HAP-1 (cell line): ENCODE measurements at places on chromosomes 4 and X.

- DNase-seq, result no peak
These were observed at the start of gene FRMPD4 for GRCh38 chrX:12138361-12139313. FRMPD4 (plus strand) TSS chrX:12138473; CDS start chrX:12138972, 499 bp downstream.

DNA sequence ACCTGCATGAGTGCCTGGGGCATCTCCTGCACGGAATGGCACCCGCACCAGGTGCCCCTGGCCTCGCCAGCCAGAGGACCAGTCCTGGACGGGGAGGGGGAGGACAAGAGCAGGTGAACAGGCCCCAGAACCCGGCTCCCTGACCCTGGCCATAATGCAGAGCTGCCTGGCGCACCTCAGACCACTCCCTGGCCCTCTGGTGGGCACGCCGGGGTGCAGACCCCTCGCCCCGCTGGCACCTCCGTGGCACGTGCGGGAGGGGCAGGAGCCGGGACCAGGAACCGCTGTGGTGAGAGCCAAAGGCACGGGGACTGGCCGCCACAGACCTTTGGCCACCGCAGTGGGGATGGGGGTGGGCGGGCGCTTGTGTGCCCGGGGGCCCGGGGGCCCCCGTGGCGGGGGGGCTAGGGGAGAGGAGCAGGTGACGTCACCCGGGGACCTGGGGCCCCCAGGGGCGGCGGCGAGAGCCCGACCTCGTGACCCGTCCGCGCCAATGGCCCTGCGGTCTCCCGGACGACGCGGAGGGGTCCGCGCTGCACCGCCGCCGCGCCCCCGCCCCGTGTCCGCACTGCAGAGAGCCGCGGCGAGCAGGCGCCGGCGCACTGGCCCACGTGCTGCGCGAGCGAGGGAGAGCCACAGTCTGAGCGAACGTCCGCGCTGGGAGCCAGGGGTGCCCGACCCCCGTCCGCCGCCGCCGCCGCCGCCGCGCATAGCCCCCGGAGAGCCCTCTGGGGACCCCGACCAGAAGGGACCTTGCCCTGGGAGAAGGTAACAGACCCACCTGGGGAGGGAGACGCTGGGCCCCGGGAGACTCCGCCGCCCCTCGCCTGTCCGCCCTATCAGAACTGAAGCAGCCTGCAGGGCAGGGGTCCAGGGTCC, at the start of gene PNMA3:
PNMA3 (plus strand) TSS at position 600 of the 879 bp plus-strand sequence. CDS start 586 bp downstream, outside the sequence.
- no peak for DNase-seq

GRCh38 chrX:123909523-123909922, 49.7 kb downstream of the XIAP start:
- DNase-seq, result no peak

DNA sequence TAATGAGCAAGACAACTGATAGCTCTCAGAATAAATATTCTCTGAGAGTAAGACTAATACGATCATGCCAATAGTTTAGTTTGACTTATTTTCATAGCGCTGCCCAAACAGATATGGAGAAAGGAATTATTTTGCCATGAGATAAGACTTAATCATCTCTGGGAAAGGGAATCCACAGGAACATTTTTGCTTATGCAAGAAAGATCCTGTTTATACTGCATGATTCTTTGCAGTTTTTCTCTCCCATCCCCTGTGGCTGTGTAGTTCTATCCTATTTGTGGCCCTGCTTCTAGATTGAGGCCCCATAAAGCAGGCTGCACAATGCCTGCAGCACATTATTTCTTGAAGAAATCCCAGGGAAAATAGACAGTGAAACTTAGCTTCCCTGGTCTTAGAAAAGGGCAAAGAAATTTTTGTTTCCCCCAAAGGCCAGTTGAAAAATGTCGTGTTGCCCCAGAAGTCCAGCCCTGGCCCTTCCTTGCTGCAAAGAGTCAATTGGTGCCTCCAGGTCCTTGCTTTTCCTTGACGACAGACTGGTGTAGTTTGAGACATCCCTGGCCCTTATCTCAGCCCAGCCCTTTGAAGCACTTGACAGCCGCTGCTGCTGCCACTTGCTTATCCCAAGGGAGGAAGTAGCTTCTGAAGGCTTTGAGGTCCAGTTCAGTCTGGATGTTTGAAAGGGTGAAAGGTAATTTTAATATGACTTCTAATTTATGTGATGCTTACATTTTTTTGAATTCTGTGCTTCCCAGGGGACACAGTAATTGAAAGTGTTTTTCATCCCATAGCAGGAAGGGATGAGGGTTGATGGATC, 45.0 kb upstream of the SH3RF1 start:
- DNase-seq, result no peak

- no peak for DNase-seq
These were observed 10.8 kb downstream of the FTHL17 start for GRCh38 chrX:31061091-31061490.

- DNase-seq, result no peak
These were observed 81.5 kb downstream of the PJA1 start for GRCh38 chrX:69083801-69084200.

- no peak for DNase-seq
These were observed 51.8 kb upstream of the VEGFD start for GRCh38 chrX:15435836-15436619.

GRCh38 chr4:83625821-83626220, 89.9 kb downstream of the GPAT3 start:
- no peak for DNase-seq

DNA sequence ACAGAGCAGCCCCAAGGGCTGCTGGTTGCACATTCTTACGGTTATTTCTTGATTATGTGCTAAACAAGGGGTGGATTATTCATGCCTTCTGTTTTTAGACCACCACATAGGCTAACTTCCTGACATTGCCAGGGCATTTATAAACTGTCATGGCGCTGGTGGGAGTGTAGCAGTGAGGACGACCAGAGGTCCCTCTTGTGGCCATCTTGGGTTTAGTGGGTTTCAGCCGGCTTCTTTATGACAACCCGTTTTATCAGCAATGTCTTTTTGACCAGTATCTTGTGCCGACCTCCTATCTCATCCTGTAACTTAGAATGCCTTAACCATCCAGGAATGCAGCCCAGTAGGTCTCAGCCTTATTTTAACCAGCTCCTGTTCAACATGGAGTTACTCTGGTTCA, 212.4 kb upstream of the GRID2 start:
- peak; percentile 47 for DNase-seq

DNA sequence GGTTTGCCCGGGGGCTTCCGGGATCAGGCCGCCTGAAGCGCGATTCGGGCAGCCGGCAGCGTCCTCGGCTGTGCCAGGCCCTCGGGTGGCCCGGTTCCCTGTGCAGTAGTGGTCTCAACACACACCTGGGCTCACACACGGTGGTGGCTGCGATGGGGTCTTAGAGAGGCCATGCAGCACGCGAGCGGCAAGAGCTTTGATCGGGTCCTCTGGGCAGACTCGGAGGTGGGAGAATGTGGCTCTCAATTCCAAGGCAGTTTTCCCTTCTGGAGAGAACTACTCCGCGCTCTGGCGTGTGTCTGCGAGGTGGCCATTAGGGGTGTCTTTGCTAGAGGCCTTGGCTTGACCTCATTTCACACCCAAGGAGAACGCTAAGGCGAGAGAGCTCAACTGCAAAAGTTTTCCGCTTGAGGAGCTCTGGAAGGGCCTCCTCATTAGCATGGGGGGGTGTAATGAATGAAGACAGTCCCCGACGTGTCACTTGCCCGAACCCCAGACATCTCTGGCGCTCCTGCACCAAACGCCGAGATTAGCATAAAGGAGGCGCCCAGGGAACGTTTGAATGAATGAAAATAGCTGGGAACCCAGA, 771 bp upstream of the RBPJ start:
- no peak for DNase-seq

- no peak for DNase-seq
These were observed 187.5 kb upstream of the TBC1D9 start for GRCh38 chr4:140943486-140944198.

GRCh38 chr4:20305976-20306375, 54.3 kb downstream of the SLIT2 start:
- peak; percentile 67 for DNase-seq

DNA sequence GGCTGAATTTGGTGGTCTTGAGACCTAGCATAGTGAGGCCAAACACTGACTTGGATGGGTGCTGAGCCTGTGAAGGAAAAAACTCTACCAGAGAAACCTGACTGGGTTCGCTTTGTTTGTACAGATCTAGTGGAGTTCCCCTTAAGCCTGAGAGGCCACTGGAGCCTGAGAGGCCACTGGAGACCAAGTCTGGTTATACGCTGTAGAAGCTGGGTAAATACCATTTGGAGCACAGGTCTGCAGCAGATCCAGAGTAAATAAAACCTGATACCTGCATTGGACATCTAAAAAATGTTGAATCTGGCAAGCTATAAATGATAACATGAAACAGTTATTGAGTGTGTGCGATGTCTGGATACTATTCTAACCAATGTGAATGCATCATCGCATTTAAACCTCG, 104.3 kb upstream of the IGSF1 start:
- DNase-seq, result no peak

- no peak for DNase-seq
These were observed 55.5 kb upstream of the NYX start for GRCh38 chrX:41391606-41392005.

- DNase-seq, result no peak
These were observed 82.4 kb downstream of the NR3C2 start for GRCh38 chr4:148359769-148360168.

DNA sequence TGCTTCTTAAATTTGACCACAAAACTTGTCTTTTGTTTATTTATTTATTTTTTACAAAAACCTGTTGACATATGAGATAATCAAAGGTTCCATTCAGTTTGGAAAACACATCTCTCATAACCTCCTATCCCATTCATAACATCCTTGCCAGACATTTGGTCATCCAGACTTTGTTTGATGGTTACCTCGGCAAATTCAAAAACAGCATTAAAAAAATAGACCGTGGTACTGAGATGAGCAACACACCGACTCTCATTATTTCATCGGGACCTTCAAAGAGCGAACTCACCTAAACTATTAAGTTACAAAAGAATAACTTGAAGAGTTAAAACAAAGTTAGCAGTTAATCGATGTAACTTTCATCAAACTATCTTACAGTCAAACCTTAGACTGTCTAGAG, 85.8 kb upstream of the RPS6KA3 start:
- no peak for DNase-seq

DNA sequence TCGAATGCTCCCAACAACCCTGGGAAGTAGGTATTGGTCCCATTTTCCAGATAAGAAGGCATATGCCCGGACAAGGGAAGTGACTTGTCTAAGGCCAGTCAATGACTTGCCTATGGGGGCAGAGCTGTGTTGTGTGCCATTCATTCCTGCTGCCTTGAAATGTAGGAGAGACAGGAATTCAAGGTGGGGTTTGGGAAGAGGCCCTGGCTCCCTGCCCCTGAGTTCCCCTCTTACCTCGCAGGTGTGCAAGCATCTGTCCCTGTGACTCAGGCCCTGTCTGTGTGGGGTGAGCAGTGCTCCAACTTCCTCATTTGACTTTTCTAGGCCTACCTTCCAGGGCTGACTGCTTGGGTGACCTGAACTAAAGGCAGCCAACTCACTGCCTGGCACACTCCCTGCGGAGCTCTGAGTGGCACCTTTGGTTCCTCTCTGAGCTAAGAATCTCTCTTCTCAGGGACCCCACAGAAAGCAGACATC, 5.1 kb downstream of the EFNB1 start:
- no peak for DNase-seq

GRCh38 chr4:187608001-187608421, 387.6 kb upstream of the ZFP42 start:
- DNase-seq, result no peak

- DNase-seq, result no peak
These were observed 114.8 kb downstream of the REELD1 start for GRCh38 chr4:146329050-146329716.

- DNase-seq, result no peak
These were observed 412.7 kb upstream of the TENM3 start for GRCh38 chr4:181830404-181831035.

- no peak for DNase-seq
These were observed 96.4 kb downstream of the ANAPC10 start for GRCh38 chr4:145001635-145002034.

GRCh38 chr4:107018344-107018735, 17.8 kb downstream of the DKK2 start:
- no peak for DNase-seq

- no peak for DNase-seq
These were observed 6.8 kb upstream of the PAGE5 start for GRCh38 chrX:55213381-55213780.

GRCh38 chrX:44462850-44463249, 79.8 kb downstream of the FUNDC1 start:
- DNase-seq, result no peak

GRCh38 chrX:9935436-9935835, 31.7 kb upstream of the CLDN34 start:
- no peak for DNase-seq

DNA sequence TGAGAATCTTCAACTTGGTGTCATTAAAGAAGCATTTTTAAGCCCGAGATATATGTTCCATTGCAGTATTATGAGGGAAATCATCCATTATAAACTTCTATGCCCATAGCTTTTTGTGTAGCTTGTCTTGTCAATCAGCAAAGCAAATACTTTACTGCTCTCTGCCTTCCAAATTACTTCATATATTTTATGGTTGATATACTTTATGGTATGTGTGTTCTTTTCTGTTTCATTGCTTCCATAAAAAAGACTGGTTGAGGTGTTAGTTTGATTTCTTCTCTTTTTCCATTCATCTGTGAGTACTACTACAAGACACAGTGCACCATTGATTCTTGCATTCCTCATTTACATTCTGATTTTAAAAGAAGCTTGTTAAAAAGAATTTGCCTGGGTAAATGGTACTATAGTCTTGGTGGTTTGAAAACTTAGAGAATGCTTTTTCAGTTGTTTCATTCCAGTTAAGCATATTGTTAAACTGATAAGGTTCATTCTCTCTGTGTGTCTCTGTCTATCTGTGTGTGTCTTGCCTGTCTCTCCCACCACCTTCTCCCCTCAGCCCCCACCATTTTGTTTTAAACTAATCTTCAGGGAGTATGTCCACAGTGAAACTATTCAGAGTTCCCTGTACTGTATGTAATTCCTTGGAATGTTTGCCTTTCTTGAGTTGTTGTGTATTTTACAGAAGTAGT, 27.1 kb downstream of the STAG2 start:
- no peak for DNase-seq

GRCh38 chr4:170007113-170007512, 19.1 kb downstream of the MFAP3L start:
- no peak for DNase-seq

DNA sequence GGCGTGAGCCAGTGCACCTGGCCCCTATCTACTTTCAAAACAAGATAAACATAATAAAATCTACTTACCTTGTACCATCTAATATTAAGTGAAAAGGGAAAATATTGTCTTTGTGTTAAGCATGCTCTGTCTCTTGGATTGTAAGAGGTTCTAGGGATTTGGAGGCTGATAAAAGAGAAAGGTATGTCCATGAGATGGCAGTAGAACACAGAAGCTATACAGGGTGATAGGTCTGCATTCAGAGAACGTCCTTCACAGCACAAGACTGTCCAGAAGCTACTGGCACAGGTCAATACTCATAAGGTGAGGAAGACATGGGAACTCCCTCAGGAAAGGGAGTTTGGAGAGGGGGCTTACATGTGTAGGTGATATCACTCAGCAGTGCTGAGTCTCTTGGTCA, 135.5 kb downstream of the TMEM47 start:
- DNase-seq, result no peak
